ENCODE measurements at places on chromosomes 3 and 15.

DNA sequence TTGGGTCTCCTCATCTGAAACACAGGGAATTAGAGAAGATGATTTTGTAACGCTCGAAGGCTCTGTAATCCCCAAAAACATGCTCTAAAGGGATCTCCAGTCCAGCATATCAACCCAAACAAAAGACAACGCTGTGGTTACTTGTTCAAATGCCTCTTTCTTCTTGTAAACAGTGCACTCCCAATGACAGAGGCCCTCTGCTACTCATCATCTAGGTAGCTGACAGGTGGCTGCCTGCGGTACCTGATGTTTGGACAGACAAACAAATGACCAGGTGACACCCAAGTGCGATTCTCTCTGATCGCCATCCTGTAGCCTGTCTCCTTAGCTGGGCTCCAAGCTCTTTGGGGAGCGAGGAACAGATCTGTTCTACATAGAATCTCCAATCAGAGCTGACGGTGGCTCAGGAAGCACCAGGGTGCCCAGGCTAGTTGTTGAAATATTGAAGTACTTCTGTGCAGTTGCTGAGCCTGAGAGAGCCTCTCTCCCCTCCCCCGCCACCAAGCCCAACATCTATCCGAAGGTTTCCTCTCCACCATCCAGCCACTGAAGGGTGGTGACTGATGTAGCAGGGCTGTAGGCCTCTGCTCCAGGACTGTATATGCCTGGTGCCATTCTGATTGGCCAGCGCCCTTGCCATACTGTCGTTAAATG lies 238.7 kb downstream of the XXYLT1 start:
- no peak for DNase-seq

GRCh38 chr15:69797051-69797595 lies 300.6 kb downstream of the TLE3 start:
- no peak for DNase-seq

GRCh38 chr3:21641959-21642358 lies 109.1 kb downstream of the ZNF385D start:
- DNase-seq: no peak

GRCh38 chr3:176274161-176274560 lies 923.1 kb downstream of the TBL1XR1 start:
- no peak for DNase-seq

DNA sequence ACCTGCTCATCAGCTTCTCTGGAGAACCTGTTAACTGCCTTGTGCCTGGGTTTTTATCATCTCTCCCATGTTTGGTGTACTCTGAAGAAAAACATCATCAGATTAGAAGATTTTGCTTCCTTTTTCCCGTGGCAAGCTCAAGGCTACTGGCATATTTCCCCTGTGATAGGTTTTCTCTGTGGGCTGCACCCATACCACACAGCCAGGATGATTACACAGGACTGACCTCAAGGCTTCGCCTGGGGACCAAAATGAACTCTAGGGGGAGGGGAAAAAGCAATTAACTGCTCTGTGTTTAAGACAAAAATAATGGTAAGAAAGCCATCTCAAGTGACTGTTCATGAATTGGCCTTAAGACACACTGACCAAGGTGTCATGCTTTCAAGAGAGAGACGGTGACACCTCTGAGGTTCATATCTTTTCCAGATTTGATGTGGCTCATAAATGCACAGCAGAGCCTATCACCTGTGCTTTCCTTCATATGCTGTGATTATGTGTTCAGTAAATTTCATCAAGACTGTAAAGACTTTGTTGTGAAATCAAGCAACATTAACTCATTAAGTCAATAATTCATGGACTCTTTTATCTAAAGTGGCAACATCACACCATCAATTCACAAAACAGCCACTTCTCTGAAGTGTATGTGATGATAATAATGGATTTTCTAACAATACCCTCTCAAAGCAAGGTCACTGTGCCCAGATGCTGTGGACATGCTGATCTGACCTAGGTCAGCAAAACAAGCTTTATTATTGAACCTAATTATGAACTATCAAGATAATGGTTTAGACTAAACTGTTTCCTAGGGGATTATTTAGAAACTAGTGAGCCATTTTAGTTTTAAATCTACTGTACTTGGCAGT lies 427.9 kb downstream of the WDR72 start:
- DNase-seq: no peak

- DNase-seq: no peak
Observed at GRCh38 chr15:29270976-29271375, 1.4 kb upstream of the NSMCE3 start.

GRCh38 chr15:75673426-75674235 lies 25.9 kb downstream of the SNX33 start:
- no peak for DNase-seq

DNA sequence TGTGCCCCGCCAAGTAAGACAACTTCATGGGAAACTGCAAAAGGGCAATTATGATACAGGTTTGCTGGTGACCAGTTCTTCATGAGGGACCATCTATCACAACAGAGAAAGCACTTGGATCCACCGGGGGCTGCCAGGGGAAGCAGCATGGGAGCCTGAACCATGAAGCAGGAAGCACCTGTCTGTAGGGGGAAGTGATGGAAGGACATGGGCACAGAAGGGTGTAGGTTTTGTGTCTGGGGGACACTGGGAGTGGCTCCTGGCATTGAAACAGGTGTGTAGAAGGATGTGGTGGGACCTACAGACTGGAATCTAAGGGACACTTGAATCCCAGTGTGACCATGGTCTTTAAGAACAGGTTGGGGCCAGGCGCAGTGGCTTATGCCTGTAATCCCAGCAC lies 22.6 kb downstream of the MKRN2 start:
- no peak for DNase-seq

- no peak for DNase-seq
Observed at GRCh38 chr3:96863129-96863740, 48.8 kb downstream of the EPHA6 start.

DNA sequence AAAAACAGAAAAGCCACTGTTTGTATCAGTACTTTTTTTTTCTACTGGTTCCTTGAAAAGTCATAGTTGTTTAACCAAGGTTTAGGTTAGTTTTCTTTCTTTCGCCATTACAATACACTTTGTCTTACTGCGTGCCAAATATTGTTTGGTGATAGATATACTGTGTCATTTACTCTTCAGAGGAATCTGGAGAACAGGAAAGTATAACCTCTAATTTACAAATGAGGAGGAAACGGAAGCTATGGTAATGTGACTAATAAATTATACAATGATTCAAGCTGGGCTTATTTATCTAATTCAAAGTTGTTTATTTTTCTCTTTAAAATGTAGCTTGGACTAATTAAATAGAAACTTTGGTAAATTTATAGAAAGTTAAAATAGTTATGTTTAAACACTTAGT lies 96.2 kb upstream of the ROBO2 start:
- no peak for DNase-seq

DNA sequence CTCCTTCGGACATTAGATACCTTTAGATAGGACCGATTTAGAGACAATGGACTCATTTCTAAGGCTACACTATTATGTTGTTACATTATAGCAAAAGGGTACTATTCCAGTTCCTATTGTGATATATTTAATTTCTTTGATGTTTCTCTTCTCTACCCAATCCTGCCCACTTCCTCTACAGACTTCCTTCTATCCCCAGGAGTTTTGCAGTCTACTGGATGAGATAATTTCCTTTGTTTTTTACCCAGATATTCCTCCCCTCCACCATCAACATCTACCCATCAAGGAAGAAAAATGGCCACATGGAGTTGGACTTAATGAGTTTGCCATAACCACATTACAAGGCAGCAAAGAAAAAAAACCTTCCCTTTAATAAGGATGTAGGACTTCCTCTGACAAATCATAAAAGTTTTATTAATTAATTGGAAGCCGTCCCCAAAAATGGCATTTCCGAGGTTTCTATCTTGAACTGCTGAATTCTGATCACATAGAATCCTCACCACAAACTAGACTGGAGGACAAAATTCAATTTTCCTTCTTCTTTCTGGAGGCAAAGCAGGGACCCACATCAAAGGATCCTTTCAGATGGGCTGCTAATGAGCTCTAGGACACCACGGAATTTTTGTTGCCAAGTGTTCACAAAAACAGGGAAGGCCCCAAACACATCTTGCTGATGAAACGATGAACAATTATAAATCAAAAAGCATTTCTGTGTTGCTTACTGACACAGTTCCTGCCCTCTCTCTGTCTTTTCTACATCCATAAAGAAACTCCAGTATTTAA lies 33.4 kb downstream of the FRMD4B start:
- no peak for DNase-seq

DNA sequence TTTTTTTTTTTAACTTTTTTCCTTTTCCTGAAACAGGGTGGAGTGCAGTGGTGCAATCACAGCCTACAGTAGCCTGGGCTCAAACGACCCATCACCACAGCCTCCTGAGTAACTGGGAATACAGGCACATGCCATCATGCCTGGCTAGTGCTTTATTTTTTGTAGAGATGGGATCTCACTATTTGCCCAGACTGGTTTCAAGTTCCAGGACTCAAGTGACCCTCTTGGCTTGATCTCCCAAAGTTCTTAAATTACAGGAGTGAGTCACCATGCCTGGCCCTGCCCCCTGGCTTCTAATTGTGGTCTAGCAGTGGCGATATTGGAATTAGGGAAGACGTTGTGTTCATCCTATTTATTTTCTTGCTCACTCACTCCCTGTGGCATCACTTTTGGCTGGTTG lies 1138.4 kb downstream of the SI start:
- DNase-seq: no peak

DNA sequence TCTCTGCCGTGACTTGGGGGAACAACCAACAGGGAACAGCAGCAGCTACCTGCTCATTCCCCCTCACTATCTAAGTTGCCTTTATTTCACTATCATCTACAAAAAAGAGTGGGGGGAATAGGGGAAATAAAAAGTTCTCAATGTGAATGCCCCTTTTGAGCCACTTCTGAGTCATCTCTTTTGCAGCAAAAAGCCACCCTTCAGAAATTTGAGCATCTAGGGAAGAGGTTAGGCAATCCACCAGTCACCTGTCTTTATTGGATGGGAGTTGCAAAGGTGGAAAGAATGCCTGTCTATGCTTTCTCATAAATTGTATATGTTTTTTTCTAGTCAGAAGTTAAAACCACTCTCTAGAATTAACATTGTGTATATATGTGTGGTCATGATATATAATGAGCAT lies 41.1 kb downstream of the GPD1L start:
- DNase-seq: no peak

DNA sequence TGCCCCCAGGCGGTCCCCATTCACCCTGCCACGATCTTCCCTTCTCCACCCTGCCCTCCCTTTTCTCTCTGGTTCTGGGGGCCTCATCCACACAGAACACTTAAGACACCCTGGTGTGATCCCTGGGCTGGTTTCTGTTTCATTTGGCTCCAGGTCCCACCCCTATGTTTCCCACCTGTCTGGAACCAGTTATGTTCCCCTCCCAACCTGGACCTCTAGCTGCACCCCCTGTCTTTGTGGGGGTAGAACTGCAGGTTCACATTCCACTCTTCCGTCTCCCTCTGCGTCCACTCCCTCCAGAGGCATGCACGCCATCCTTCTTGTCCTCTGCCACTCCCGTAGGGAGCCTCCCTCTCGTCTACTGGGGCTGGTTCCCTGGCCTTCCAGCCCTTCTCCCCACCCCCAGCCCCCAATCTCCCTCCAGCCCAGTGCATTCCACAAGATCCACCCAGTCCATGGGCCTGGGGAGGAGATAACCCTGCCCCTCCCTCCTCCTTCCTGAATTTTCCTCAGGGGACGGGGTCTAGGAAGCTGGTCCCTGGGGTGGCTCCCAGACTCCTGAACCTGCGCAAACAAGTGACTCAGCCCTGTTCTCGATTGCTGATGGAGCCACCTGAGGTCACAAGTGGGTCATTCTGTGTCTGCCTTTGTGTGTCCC lies 73.8 kb downstream of the ABTB1 start:
- no peak for DNase-seq

GRCh38 chr3:188164248-188164687 lies 10.3 kb downstream of the LPP start:
- no peak for DNase-seq

DNA sequence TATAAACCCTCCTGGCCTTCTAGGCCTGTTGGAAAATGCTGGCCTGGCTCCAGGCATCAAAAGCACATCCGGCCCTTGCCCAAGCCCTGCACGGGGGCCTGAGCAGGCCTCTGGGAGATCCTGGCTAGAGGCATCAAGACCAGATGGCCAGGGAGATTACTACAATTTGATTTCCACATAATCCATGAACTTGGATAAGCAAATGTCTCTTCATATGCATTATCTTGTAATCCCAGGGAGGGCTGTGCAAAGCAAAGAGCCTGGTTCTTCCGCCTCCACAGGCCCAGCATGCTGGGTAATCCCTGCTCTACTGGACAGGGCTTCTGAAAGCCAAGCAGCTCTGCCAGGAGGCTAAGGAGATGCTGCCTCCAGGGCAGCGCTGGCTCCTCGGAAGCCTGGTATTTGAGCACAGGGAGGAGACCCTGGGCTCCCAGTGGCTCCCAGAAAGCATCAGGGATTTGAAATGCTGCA lies 18.2 kb downstream of the MRPL46 start:
- no peak for DNase-seq

- DNase-seq: no peak
Observed at GRCh38 chr3:105866656-105867653, 1.9 kb downstream of the CBLB start.

- DNase-seq: no peak
Observed at GRCh38 chr3:71346061-71346460, 237.5 kb downstream of the FOXP1 start.

GRCh38 chr3:168884353-168884903 lies 779.1 kb downstream of the MECOM start:
- no peak for DNase-seq

DNA sequence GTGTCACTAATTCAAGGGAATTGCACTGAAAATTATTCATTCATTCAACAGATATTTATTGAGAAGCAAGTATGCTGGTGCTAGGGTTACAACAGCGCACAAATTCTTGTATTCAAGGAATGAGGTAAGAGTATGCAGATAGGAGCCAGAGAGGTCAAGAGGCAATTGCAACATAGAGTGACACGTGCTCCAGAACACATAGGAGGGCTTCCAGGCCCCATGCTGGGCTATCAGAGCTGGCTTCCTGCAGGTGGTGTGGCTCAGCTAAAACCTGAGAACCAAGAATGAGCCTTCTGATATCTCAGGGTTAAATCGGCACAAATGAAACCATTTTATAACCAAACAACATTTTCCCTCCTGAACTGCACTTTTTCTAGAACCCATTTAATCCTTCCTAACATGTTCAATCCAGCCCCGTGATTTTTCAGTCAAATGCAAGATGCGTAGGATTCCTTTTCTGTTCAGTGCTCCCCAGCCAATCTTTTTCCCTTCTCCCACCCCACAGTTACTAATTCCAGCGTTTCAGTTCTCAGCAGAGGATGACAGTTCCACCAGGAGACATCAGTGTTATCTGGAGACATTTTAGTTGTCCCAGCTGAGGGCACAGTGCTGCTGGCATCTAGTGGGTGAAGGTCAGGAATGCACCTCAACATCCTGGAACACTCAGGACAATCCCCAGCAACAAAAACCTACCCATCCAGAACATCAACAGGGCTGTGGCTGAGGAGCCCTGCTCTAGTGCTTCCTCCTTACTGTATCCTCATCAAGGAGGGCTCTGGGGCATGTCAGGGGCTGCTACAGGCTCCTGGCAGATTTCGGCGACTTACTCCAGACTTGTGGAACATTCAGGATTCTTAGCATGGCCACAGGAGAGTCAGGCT lies 13.1 kb downstream of the CCR5AS start:
- no peak for DNase-seq

GRCh38 chr15:67819636-67820035 lies 5.7 kb upstream of the SKOR1 start:
- no peak for DNase-seq

All from effector CD4-positive, alpha-beta T cell (primary cell).